ENCODE measurements at places on chromosomes 4 and X.

- DNase-seq = no peak
Measured at GRCh38 chr4:6128221-6128850, 72.0 kb downstream of the JAKMIP1 start.

DNA sequence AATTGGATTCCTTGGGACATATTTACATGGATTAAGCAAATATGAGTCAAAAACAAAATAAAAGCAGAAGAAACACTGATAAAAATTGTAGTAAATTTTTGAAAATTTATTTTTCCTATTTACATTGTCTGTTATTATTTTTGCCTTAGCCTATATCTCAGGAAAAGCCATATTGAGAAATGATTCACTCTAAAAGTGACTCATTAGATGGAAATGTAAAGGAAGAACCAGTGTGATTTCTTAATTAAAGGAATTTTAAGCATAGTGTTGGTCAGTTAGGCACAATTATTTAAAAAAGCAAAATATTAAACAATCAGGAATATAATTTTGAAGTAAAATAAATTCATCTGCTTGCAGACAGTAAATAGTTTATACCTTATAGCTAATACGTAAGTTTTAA is 167.4 kb upstream of the NAP1L5 start:
- no peak for DNase-seq

- no peak for DNase-seq
Measured at GRCh38 chr4:154507156-154507555, 15.6 kb upstream of the DCHS2 start.

DNA sequence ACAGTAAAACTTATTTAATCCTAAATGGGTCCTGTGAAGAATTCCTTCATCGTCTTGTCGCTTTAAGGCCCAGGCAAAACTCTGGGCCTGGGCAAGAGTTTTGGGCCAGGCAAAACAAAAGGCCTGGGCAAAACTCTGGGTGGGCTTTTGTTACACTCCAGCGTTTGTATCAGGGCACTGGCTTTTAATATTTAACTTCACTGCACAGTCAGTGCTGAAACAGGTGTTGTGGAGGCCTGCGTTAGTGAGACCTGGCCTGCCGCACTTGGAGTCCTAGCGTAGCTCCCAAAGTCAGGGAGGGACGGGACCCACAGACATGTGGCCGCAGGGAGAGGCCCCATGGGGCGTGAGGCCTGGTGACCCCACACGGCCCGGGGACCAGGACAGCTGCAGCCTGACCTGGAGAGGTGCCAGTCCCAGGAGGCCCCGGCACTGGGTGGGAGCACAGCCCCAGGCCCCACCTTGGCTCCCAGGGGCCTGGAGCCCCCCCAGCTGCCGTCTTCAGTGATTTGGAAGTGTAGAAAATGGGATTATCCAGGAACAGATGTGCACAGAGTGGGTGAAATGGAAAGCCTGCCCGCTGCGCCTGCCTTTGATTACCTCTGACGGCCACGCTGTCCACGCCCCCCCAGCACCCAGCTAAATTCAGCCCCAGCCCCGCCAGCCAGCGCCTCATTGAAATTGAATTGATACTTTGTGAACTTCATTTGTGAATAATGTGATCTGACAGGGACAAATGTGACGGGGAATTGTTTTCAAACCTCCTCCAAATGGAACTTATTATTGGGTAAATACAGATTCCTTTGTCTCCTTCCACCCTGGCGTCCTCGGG is 132.9 kb upstream of the NKX1-1 start:
- no peak for DNase-seq

Data from activated CD8-positive, alpha-beta memory T cell treated with anti-CD3 and anti-CD28 coated beads for 1 hour (primary cell).